ENCODE measurements at places on chromosomes 1 and 21.

DNA sequence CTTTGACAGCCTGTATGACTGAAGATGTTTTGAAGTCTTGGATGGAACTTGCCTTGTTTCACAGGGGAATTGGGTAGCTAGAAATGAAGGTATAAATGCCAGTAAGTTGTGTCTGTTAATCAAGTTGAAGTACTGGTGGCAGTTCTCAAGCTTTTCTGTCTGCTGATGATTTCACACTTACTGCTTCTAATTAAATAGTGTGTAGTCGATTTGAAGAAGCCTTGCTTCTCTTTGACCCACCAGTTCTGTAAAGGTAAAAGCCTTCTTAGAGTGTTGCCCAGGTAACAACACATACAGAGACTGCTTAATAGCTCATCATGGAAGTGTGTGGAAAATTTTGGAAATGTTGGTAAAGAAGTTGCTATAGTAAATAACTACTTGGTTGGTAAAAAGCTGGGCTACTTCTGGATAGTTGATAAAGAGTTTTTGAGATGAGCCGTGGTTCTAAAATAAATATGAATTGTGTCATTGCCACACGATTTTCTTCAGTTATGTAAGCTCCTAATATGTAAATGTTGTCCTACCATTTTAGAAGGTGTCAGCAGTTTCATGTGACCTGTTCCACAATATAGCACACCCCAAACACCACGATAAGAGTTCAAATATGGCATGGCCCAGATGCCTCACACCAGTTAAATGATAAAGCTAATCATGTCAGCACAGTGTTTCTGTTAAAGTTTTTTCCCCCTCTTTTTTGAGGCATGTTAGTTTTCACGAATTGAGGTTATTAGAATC, 7.4 kb downstream of the RABGAP1L start:
- peak; percentile 85 for DNase-seq

GRCh38 chr1:231147896-231148295, 14.0 kb upstream of the TRIM67 start:
- DNase-seq, result no peak

GRCh38 chr1:179448437-179449149, 82.8 kb downstream of the AXDND1 start:
- DNase-seq, result no peak

DNA sequence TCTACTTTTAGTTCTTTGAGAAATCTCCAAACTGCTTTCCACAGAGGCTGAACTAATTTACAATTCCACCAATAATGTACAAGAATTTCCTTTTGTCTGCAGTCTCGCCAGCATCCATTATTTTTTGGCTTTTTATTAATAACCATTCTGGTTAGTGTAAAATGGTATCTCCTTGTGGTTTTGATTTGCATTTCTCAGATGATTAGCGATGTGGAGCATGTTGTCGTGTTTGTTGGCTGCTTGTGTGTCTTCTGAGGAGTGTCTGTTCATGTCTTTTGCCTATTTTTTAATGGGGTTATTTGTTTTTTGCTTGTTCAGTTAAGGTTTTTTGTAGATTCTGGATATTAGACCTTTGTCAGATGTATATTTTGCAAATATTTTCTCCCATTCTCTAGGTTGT, 131.5 kb downstream of the MAST2 start:
- DNase-seq, result no peak

GRCh38 chr1:170012920-170013319, 61.6 kb downstream of the KIFAP3 start:
- DNase-seq, result peak; percentile 16

DNA sequence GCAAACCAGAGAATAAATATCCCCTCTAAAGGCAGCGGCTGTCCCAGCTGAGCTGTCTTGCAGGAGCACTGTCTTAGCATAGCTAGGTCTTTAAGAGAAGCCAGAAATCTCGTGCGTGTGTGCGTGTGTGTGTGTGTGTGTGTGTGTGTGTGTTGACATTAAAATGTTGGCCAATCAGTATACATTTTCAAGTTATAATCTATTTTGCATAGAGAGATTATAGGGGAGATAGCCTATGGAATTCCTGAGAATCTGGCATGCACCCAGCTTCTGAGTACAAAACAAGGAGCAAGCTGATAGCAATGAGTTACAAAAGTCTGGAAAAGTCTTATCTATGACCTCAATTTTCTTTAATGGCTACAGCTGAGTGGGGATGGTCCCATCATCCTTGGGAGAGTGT, 17.7 kb downstream of the METTL13 start:
- DNase-seq, result no peak

DNA sequence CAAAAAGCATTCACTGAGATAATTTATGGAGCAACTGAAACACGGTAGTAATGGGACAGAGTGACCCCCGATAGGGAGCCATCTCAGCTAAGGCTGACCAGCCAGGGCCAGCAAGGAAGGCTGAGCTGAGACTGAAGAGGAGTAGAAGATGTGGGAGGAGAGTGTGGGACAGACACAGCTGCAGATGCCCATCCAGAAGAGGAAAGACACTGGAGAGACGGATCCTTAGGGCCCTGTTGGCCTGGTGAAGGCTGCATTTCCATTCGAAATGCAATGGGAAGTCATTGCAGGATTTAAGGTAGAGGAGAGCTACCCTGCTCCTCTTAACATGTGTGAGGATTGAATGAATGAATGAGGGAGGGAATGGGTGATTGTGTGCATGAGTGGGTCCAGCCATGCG, 44.0 kb upstream of the LRP8 start:
- no peak for DNase-seq

DNA sequence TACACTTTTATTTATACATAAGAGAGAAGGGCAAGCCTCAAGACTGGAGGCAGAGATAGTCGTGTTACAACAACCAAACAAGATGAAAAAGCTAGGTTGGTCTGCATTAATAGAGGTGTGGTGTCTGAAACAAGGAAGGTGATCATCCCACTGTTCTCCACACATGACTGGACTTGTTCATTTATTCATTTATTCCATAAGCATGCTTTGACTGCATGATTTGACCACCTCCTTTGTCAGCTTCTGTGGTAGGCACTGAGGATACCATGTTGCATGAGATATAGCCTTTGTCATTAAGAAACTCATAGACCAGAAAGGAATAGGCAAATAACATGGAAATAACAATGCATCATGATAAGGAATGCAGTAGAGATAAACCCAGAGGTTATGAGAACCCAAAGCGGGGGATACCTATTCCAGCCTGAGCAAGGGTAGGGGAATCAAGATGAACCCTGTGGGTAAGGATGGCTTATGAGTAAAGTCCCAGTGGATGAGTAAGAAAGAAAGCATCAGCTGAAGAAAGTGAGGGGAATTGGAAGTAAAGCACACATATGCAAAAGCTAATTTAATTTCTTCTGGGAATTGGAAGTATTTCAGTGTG, 173.7 kb upstream of the FGGY start:
- DNase-seq, result no peak

GRCh38 chr1:226132728-226133503, 53.6 kb downstream of the ACBD3 start:
- DNase-seq, result peak; percentile 48

DNA sequence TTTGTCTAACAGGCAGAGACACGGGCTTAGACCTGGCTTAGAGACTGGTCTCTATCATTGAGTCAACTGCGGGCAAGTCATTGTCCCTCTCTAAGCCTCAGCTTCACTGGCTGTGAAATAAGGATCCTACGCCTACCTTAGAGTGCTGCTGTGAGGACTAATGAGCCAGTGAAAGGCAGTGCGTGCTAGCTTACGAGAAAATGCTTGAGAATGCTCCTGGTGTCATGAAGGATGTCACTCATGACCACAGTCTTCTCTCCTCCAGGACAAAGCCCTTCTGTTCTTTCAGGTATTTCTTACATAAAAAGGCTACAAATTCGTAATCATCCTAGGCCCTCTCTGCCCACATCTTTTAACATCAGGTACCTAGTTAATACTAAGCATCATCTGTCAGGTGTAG, 16.5 kb upstream of the A3GALT2 start:
- DNase-seq, result no peak
